ENCODE measurements at places on chromosomes 3 and 15.
A peak's percentile ranks its signal among the peaks of the same experiment; 100 is the strongest.

DNA sequence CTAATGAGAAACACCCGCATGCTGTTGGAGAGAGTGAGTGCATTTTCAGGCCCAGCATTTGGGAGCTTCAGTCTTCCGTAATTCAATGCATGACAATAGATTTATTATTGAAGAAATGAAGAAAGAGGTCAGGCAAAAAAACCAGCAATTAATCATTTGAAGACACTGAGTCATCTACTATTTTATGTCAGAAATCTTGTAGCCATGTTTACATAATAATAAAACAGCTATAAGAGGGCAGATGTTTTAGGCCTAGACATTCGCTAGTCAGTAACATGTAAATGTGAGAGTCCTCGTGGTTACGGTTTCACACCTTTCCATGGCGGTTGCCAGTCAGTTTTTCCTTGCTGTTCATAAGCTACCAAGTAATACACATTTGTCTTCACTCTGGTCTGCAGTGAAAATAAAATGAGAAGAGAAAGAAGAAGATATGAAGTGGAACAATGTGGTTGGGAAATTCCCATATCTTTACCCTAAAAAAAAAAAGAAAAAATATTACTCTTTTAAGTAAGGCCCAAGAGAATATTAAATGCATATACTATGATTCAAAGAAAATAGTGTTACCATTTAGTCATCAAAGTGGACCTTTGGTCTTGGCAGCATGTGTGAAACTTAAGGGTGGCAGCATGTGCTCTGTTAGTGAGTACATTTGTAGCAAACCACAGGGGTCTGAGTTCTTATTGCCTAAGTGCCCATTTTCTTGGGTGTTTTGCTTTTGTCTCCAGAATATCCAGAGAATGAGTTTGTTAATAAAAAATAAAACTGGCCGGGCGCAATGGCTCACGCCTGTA lies 140.5 kb upstream of the TBL1XR1 start:
- peak; percentile 81 for DNase-seq

- no peak for DNase-seq
Observed at GRCh38 chr3:72299321-72299802, 514.4 kb upstream of the PROK2 start.

- DNase-seq, result no peak
Observed at GRCh38 chr15:82812994-82813393, 3.6 kb downstream of the WHAMM start.

- DNase-seq, result no peak
Observed at GRCh38 chr15:80333261-80333660, 70.9 kb upstream of the ARNT2 start.

GRCh38 chr15:48086576-48086975 lies 34.2 kb upstream of the SLC24A5 start:
- DNase-seq, result no peak

DNA sequence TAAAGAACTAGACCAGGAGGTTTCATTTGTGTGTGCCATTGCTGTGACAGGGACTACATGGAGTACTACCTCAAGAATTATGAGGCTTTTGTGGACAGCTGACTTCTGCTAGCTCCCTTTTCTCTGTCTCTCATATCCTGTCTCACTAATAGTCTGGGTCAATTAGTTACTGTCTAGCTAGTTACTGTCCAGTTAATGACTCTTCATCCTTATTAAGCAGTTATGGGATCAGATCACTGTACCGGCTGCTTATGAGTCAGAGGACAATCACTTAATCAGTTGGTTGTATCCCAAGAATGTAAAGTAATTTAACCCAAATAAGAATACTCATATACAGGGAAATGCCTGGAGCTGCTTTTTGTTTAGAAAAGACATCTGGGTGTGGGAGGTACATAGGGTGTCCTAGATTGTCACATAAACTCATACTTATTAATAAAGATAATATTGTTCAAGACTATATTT lies 158.0 kb downstream of the CDIN1 start:
- no peak for DNase-seq

- DNase-seq, result no peak
Observed at GRCh38 chr3:47283193-47283537, 421 bp downstream of the KLHL18 start.

- DNase-seq, result no peak
Observed at GRCh38 chr15:96672629-96673028, 342.1 kb downstream of the NR2F2 start.

DNA sequence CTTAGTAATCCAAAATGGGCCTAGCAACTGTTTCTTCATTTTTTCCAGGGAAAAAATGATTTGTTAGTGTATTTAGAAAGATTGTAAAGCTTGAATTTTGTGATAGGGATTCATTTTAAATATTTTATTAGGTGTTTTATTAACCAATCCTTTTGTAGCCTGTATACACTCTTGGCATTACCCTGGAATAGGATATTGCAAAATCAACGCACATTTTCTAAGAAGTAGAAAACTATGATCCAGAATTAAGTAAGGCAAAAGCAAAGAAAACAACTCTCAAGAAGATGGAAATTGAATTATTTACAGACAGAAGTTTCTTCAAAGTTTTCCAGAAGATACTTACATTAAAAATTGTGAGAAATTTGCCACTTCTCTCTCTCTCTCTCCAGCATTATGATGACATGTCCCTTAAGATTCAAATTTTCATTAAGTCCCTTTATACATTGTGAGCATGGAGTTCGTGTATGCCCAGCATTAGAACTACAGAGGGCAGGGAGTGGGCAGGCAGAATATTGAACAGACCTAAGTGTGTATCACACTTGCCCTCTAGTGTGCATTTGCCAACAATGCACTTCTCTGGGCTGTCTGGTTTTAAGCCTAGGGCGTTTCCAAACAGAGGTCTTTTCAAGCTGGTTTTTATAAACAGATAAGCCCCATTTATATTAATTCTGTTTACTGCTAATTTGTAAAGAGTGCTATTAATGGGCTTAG lies 28.5 kb upstream of the CMSS1 start:
- DNase-seq, result no peak

GRCh38 chr3:54954022-54954421 lies 26.2 kb upstream of the LRTM1 start:
- no peak for DNase-seq

DNA sequence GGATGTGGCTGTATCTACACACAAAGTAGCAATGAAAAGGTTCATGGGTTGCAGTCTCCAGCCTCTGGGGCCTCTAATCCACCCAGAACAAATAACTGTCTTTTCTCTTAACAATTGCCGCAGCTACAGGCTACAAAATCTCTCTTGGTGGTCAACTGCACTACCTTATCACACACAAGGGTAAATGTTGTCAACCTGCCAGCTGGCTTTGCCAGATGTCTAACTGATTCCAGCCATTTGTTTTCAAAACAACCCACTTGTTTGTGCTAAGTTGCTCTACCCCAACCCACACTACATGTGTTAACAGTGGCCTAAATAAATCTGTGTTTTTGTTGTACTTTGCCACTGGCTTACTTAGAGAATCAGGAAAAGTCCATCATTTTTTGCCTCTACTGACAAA lies 447.3 kb downstream of the TAFA4 start:
- no peak for DNase-seq

DNA sequence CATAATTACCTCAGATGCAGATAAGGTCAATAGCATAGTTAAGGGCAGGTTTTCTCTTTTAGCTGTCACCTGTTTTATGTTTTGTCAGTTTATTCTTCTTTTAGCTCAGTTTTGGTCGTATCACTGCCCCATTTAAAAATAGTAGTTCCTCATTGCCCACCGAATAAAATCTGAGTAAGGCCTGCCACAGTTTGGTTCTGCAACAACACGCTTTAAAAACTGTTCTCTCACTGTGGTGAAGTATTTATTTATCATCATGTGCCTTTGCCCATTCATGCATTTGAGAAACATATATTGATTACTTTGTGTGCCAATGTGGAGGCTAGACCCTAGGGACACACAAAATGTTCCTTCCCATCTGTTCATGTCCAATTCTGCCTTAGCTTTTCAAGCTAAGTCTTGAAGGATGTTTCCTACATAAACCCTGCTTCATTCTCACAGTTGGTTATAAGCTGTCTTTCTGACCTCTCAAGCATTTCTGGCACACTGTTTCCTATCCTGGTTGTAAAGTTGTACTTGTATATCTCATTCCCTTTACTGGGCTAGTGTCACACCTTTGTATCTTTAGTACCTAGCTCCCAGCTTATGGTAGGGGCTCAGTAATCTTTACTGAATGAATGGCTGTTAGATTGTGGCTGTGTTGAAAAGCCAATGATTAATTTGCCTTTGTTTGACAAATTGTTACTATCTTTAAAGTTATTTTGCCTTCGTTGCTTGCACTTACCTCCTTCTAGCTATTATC lies 23.9 kb downstream of the AKAP13 start:
- no peak for DNase-seq

DNA sequence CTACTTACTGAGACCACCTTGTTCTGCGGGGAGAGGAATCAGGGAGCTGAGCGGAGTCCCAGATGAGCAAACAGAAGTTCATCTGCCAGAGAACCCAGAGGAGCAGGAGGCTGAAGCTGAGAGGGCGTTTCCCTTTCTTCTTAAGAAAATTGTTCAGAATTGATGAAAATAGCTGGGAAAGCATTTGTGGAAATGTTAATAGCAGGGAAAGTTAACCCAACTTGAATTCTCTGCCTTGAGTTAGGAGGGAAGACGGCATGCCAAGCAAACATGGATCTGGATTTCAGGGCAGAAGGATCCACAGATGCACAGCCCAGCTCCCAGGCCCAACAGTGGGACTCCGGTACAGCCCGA lies 23.2 kb downstream of the CRABP1 start:
- DNase-seq, result no peak

GRCh38 chr3:105867712-105868430 lies 941 bp downstream of the CBLB start:
- no peak for DNase-seq

DNA sequence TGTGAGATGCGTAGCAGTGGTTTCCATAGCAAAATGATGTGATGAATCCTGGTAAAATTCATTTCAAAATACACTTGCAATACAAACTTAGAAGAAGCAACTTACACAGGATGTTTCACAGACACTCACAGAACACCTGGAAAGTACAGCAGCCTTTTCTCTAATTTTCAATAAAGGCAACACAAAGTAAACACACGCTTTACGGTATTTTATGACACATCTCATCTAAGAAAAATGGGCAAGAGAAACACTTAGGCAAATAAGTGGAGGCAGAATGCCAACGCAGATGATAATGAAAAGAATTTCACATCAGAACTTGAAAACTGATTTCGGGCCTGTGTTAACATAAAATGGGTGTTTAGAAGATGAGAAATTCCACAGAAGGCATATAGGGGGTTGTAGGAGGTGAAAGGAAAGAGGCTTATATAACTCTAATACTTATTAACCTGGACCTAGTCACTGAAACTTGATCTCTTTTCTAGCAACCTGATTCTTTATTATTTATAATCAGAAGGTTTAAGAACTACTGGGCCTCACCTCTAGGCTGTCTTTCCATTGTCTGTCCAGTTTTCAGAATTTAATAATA lies 25.6 kb upstream of the MAP3K13 start:
- no peak for DNase-seq

GRCh38 chr15:25243800-25244097 lies 195.1 kb downstream of the UBE3A start:
- DNase-seq, result no peak

- DNase-seq, result no peak
Observed at GRCh38 chr3:127865941-127866340, 43.6 kb upstream of the MGLL start.

- DNase-seq, result no peak
Observed at GRCh38 chr3:130826516-130827182, 67.2 kb upstream of the ATP2C1 start.

GRCh38 chr3:189948724-189949045 lies 172.0 kb downstream of the P3H2 start:
- DNase-seq, result no peak

- DNase-seq, result peak; percentile 53
Observed at GRCh38 chr3:71726146-71726545, 944 bp upstream of the EIF4E3 start.

GRCh38 chr3:187830181-187830580 lies 84.9 kb upstream of the BCL6 start:
- no peak for DNase-seq

DNA sequence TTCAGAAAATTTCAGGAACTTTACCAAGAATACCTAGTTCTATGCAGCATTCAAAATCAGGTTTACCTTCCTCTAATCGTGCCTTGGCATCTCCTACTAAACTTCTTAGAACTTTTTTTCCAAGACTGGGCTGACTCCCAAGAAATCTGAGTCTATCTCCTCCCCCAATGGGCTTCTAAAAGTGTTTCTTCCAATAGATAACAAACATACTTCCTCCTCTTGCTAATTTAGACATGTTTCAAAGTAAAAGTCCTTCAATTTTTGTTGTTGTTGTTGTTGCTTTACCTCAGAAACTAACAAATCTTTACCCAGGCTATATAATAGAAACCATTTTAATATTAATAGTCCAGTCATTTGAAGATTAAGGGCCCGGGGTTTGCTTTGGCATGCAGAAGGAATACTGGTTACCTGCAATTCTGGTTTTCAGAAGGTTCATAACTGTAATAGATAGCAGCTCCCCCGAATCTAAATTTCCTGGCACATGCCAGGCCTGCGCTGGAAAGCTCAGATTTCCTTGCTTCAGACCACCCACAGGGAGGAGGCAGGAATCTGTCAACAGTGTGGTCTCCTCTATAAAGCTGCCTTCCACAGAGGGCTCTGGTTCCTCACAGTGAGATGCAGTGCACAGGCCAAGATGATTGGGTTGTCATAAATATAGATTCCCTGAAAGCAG lies 188.7 kb downstream of the THRB start:
- no peak for DNase-seq

- DNase-seq, result no peak
Observed at GRCh38 chr15:39400002-39400401, 180.9 kb upstream of the THBS1 start.

DNA sequence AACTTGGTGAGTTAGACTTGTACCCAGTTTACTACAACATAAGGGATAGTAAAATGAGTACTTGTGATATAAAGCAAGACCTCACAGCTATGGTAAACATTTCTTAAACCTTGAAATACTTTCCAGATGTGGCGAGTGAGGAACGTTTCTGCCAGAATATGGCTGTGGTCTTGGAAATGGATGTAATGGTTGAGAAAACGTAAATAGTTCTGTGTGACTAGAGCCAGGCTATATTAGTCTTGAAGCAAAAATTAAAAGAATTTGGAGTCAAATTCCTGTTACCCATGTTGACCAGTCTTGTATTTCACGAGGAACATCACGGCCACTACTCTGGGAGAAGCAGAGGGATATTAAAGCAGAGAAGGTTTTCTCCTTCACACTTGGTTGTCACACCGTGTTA lies 15.3 kb downstream of the OR4F15 start:
- no peak for DNase-seq
